ENCODE measurements at places on chromosomes 5 and 9. TPM values are rescaled to one million over a fixed set of nuclear protein-coding genes. Genes with fewer than 3 reads are reported as not detected.

The STOML2 gene
- 208 TPM for total RNA-seq

DNA sequence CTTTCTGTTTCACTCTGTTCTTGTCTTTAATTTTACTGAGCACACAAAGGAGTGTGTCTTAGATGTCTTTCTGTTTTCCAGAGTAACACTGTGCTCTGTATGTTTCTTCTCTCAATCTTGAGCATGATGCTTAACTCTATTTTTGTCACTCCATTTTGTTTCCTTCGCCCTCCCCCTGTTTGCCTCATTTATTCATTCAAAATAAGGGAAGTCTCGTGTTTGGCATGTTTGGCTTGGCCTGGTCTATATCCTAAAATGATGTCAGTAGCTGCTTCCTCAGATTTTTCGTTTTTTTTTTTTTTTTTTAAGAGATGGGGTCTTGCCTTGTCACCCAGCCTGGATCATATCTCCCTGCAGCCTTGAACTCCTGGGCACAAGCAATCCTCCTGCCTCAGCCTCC lies 22.0 kb downstream of the ZNF618 start:
- DNase-seq, result no peak
- H3K4me1 ChIP-seq, result no peaks in the 10 kb centered on the region
- H3K27ac ChIP-seq, result no peak overlapping the region
- H3K36me3 ChIP-seq, result no peaks in the 10 kb centered on the region
- no peaks in the 10 kb centered on the region for H3K27me3 ChIP-seq
- H3K4me3 ChIP-seq, result no peak overlapping the region

GRCh38 chr5:178247481-178248456 lies 15.2 kb upstream of the PHYKPL start:
- H3K4me1 ChIP-seq, result peaks cover 2% of the 10 kb centered on the region
- H3K4me3 ChIP-seq, result no peak overlapping the region
- DNase-seq, result no peak
- no peaks in the 10 kb centered on the region for H3K36me3 ChIP-seq

The NR3C1 gene
- 5.4 TPM for total RNA-seq

- H3K36me3 ChIP-seq, result no peaks in the 10 kb centered on the region
- H3K27ac ChIP-seq, result no peak overlapping the region
- no peaks in the 10 kb centered on the region for H3K27me3 ChIP-seq
- DNase-seq, result no peak
These were observed 1194.6 kb upstream of the WWC1 start for GRCh38 chr5:167096816-167097215.

DNA sequence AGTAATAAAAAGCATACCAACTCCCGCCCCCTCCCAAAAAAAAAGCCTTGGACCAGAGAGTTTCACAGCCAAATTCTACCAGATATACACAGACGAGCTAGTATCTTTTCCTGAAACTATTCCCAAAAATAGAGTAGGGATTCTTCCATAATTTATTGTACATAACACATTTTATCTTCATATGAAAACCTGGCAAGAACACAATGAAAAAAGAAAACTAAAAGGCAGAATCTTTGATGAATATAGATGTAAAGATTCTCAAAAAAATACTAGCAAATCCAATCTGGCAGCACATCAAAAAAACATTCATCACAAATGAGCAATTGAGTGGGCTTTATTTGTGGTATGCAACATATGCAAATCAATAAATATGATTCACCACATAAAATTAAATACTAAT lies 798.8 kb downstream of the CDH18 start:
- DNase-seq, result no peak
- H3K27me3 ChIP-seq, result no peaks in the 10 kb centered on the region
- no peak overlapping the region for H3K27ac ChIP-seq
- no peak overlapping the region for H3K4me3 ChIP-seq

GRCh38 chr9:99189887-99190596 lies 31.7 kb downstream of the ALG2 start:
- no peak overlapping the region for H3K4me3 ChIP-seq
- DNase-seq, result no peak

- no peaks in the 10 kb centered on the region for H3K36me3 ChIP-seq
- DNase-seq, result no peak
- no peak overlapping the region for H3K4me3 ChIP-seq
These were observed 1040.5 kb downstream of the DTWD2 start for GRCh38 chr5:117947836-117948235.
